ENCODE measurements at places on chromosomes 5 and 9. TPM values are rescaled to one million over a fixed set of nuclear protein-coding genes. Genes with fewer than 3 reads are reported as not detected.

DNA sequence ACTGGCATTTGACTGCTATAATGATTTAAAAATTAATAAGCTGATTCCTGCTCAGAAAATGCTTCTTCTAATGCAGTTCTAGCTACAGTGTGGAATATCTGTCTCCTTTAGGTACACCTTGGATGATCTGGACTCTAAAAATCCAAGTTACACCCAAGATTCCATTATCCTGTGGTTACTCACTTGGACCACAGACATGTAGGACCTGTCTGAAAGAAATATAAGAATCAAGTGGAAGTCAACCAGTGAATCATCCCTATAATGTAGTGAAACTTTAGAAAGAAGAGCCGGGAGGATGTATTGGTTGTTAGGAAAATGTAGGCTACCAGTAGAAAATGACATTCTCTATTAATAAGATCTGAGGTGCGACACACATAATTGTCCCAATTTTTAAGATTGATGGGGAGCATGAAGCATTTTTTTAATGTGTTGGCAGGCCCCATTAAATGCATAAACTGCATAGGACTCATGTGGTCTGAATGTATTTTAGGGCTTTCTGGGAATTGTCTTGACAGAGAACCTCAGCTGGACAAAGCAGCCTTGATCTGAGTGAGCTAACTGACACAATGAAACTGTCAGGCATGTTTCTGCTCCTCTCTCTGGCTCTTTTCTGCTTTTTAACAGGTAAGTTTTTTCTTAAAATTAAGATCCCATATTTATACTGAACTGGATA, at the start of gene SPINK6:
SPINK6 (plus strand) TSS at position 512 of the 673 bp plus-strand sequence; CDS start at position 567, 55 bp downstream.
- no peaks in the 10 kb centered on the region for H3K27me3 ChIP-seq
- no peaks in the 10 kb centered on the region for H3K4me1 ChIP-seq
- DNase-seq: no peak
- no peak within 1 kb of the TSS for H3K4me3 ChIP-seq

GRCh38 chr5:1540831-1541701, 17.3 kb upstream of the LPCAT1 start:
- no peaks in the 10 kb centered on the region for H3K36me3 ChIP-seq
- no peaks in the 10 kb centered on the region for H3K27me3 ChIP-seq
- H3K27ac ChIP-seq: no peak overlapping the region
- H3K4me3 ChIP-seq: no peak overlapping the region
- DNase-seq: no peak

GRCh38 chr9:123851851-123852250, 78.1 kb downstream of the DENND1A start:
- H3K27ac ChIP-seq: no peak overlapping the region
- H3K4me3 ChIP-seq: no peak overlapping the region
- no peak for DNase-seq
- H3K27me3 ChIP-seq: no peaks in the 10 kb centered on the region
- H3K36me3 ChIP-seq: no peaks in the 10 kb centered on the region

DNA sequence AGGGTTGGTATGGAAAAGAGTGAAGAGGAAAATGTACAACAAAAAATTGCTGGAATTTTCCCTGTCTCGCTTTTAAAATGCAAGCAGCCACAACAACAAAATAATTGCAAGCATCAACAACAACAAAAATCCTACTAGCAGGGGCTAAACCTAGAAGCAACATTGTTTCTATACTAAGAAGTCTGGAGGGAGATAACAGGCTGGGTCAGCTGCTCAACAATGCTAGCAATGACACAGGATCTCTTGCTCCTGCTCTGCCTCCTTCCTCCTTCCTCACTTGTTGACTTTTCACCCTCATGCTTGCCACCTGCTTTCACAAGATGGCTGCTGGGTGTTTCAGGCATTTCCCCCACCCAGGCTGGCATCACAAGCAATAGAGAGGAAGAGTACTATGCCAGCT, 7.6 kb upstream of the AOPEP start:
- no peaks in the 10 kb centered on the region for H3K36me3 ChIP-seq
- no peaks in the 10 kb centered on the region for H3K4me1 ChIP-seq
- DNase-seq: no peak

DNA sequence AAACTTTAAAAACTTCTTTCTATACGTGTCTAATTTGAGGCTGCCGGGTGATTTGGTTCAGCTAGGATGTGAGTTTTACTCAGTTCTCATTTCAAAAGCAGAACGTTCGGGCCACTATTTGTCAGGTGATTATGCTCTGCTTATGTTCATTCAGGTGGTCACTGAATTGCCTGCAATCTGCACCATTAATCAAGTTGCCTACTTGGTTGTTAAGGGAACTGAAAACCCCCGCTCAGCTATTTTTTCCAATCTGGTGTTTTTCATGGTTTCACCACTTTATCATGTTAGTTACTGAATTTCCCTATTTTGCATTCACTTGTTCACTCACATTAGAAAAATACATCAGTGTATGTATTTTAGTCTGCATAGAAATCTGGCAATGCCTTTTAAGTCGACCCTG, 523.0 kb downstream of the CSNK1G3 start:
- H3K27me3 ChIP-seq: no peaks in the 10 kb centered on the region
- no peak for DNase-seq
- H3K4me1 ChIP-seq: no peaks in the 10 kb centered on the region
- H3K27ac ChIP-seq: no peak overlapping the region

DNA sequence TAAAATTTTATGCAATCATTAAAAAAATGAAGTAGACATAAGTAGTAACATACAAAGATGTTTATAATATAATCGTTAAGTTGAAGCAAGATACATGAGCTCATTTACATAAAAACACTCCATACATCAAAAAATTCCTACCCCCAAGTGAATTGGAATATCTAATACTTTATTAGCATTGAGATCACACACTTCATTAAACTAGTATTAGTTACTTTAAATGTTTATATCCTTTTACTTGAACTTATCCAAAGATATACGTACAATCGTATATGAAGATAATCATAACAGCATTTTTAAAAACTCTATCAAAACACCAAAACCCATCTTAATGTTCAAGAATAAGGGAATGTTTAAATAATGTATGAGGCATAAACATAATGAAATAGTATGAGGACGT, 275.1 kb downstream of the RFX3 start:
- DNase-seq: no peak
- no peaks in the 10 kb centered on the region for H3K4me1 ChIP-seq
- no peaks in the 10 kb centered on the region for H3K27me3 ChIP-seq
- peaks cover 2% of the 10 kb centered on the region for H3K36me3 ChIP-seq
- no peak overlapping the region for H3K27ac ChIP-seq

DNA sequence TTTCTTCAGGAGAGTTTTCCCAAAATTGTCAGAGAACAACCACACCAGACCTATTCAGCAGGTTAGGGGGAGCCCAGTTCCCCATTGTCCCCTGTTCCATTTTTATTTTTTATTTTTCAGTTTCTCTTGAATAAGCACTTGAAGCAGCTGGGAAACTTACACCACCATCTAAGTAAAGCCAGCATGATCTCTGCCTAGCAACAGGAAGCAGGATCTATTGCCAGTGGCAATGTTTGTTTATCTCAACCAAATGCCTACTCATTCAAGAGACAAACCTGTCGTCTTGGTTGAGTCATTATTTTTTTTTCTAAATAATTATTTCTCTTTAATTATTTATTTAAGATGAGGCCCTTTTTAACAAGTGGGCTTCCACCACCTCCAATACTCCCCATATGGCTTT, 379.3 kb downstream of the PLK2 start:
- H3K4me1 ChIP-seq: peaks cover 4% of the 10 kb centered on the region
- H3K27ac ChIP-seq: no peak overlapping the region
- H3K36me3 ChIP-seq: no peaks in the 10 kb centered on the region
- no peak overlapping the region for H3K4me3 ChIP-seq
- DNase-seq: no peak

GPR150 gene
- total RNA-seq: 0.16 TPM
